OCI-LY7 (cell line): ENCODE measurements at places on chromosomes 6 and 20.

DNA sequence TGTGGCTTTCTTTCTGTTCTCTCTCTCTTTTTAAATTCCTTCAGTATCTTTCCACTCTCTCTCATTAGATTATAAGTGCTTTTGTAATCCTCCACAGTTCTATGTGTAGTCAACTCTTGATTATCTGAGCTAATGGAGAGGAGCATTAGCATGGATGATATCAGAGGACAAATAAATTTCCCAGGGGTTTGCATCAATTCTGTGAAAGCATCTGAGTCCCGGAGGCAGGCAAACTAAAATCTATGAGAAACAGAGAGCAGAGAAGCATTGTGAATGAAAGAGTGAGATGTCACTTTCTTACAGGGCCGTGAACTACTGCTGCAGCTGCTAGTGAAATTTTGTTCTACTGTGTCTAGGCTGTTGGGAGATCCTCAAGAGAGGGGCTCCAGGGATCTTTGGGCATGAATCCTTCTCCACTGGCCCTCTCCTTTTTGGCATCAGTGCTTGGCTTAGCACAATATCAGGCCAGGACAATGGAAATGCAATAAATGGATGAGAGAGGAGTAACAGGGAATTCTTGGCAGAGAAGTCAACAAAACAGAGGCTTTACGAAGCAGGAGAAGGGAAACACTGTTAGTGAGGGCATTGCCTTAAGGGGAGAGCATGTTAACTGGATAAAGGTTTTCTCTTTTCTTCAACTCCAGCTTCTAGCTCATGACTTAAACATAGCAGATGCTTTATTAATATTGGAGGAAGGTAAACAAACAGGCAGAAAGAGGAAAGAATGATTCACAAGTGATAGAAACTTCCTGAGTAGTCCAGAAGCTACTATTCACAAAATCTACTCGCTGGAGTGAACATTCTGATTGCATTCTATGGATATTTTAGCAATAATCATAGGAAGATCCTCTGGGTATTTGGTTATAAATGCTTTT lies 847.0 kb upstream of the MAP3K7 start:
- no peak for DNase-seq

- no peak for DNase-seq
Measured at GRCh38 chr20:58712151-58712791, 19.7 kb downstream of the NPEPL1 start.

- DNase-seq = no peak
Measured at GRCh38 chr6:163944897-163945296, 530.4 kb downstream of the QKI start.

DNA sequence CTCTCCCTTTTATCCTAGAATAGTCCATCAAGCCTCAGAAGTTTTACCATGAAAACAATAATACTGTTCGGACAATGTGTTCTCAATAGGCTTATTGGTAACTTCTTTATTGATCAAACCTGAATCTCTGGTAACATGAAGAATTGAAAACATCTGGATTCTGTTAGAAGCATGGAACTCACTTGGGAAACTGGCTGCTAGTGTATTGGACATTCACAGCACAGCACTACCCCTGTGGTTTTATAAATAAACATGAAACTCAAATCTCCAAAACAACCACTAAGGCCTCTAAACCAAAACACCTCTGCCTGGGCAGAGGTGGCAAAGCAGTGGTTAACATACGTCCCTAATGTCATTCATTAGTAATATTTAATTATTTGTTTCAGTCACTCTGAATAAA lies 157.6 kb upstream of the KCNQ5 start:
- no peak for DNase-seq

- no peak for DNase-seq
Measured at GRCh38 chr6:161834426-161834825, 560.6 kb upstream of the AGPAT4 start.

DNA sequence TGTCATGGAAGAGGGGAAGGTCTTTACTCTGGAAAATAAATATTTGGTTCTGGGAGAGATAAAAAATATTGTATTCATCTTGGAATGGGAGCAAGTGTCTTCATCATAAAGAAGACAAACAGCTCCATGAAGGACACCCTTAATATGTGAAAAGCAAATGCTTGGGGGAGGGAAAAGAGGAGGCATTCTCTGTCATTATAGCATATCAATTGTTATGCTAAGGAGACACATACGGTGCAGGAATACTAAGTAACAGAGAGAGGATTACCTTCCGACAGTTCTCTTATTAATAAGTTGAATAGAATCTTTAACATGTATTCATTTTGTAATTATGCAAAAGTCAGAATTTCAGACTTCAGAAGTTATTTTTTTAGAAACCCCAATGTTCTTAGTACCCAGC lies 634.4 kb downstream of the UTRN start:
- DNase-seq = no peak

DNA sequence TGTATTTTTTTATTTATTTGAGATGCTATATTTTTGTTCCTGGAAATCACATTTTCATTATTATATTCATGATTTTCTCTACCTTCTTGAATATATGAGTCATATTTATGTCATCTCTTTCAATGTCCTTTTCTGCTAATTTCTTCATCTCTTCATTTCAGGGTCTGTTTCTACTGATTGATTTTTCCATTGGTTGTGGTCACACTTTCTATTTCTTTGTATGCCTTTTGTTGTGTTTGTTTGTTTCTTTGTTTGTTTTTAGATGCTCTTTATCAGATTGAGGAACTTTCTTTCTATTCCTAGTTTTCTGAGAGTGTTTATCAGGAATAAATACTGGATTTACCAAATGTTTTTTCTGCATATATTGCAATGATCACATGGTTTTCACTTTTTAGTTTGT lies 16.9 kb upstream of the MDFI start:
- no peak for DNase-seq

DNA sequence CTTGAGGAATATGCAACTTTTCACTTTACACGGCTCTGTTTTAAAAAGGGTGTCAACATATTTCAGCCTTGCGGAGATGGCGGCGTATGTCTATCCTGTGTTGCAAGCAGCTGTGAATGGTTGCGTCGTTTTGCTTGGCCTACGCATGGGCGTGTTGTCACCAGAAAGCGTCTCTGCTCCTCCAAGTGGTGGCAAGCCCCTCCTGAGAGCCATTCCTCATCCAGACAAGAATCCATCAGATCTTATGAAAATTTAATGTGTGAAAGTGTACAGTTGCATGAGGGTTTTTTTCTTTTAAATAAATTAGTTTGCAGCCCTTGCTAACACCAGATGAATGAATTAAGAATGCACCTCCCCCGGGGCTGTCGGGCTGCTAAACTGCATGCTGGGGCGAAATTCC lies 114.4 kb downstream of the PHACTR3 start:
- no peak for DNase-seq

- DNase-seq = no peak
Measured at GRCh38 chr20:51275181-51275580, 252.3 kb upstream of the KCNG1 start.

DNA sequence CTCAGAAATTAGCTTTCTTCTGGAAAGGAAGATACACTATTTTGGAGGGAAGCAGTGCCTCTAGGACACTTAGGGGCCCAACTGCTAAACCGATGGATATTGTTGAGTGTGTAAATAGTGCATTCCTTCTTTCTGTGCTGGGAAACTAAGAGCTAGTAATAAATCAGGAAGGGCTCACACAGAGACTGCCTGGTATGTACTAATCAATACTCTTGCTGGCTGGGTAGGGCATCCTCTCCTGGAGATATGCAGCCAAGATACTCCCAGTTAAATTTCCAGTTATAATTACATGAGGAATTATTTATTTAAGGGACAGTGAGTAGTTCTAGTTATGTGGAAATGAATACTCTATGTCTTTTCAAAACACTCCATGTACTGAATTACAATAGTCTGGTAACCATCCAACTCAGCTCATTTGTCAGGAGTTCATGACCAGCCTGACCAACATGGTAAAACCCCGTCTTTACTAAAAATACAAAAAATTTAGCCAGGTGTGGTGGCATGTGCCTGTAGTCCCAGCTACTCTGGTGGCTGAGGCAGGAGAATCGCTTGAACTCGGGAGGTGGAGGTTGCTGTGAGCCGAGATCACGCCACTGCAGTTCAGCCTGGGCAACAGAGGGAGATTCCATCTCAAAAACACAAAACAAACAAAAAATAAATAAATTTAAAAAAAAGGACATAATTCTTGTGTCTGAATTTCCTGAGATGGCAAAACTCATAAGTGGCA lies 100.0 kb downstream of the OR2B2 start:
- DNase-seq = peak; percentile 62

DNA sequence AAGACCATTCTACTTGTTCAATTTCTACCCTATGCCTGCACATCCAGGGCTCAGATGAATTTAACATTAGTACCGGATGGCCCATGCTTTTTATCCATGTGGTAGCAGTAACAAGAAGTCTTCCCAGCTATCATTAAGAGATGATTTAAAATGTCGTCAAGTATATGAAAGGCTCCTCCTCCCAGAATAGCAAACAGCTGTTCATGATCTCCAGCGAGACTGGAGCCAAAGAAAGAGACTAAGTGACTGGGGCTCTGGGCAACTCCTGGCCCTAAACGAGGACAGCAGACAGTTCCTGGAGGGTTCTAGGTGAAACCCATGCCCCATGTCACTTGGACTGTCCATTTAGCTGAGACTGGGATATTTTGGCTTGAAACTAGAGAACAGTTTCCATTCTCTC lies 160.8 kb downstream of the CDC5L start:
- no peak for DNase-seq

DNA sequence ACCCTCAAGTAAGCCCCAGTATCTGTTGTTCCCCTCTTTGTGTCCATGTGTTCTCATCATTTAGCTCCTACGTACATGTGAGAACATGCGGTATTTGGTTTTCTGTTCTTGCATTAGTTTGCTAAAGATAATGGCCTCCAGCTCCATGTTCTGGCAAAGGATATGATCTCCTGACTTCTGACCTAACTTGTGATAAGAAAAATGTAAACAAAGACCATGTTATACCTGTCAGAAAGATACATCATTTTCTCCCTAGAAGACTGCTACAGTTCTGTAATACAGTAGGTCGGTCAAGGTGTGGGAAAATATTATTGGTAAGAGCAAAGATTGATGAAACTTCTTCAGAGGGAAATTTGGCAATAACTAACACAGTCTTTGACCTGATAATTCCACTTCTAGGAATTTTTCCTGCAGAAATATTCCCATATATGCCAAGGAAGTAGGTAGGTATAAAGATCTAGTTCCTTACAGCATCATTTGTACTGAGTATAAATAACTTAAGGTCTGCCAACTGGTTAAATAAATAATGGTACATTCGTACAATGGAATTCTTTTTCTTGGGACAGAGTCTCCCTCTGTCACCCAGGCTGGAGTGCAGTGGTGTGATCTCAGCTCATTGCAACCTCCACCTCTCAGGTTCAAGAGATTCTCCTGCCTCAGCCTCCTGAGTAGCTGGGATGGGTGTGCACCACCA lies 19.1 kb upstream of the FKBP5 start:
- DNase-seq = no peak

DNA sequence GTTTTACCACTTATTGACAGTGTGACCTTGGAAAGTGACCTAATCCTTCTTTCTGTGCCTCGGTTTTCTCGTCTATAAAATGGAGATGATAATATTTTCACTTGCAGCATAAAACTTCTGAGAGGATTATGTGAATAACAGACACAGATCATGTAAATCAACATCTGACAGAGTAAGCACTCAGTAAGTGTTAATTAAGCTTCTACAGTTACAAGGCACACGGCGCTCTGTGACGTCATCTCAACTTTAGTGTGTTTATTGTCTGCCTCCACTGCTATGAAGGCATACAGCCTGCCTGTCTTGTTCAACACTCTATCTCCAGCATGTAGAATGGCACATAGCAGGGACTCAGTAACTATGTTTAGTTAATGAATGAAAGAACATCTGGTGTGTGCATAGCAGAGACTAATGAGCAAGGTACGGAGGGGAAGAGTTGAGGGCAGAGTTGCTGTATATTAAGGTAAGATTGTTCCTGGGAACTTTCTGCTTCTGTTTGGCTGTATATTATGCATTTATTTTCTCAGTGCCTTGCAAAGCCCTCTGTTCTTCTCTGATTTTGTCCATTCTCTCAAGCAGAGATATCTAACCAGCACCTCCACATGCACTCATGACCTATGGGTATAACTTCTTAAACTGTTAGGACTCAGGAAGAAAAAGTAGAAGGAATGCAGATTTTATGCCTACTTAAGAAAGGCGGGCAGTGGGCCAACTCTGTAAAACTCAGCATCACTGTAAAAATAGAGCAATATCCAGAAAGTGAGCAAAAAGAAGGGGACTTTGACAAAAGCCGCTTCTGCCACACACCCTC lies 66.4 kb upstream of the STMND1 start:
- no peak for DNase-seq

DNA sequence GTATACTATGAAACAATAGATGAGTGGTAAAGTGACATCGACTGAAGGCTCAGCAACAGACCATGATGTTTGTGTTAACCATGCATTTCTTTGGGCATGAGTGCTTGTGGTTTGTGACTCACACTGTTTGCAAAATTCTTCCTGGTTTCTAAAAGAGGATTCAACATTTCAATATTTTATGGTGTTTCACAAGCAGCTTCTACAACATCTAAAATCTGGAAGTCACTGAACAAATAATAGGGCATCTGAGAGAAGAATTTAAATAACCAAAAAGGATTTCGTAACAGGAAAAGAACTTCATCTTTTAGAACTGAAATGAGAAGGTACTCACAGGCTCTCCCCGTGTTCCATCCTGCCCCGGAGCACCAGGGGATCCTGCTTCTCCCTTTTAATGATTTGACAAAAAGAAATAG lies 146.2 kb downstream of the COL21A1 start:
- DNase-seq = no peak

GRCh38 chr6:26271668-26272024 lies 93.4 kb upstream of the BTN3A2 start:
- DNase-seq = no peak

- no peak for DNase-seq
Measured at GRCh38 chr20:52269321-52269720, 77.7 kb upstream of the ZFP64 start.

GRCh38 chr20:32319100-32319499 lies 39.0 kb upstream of the ASXL1 start:
- no peak for DNase-seq

GRCh38 chr6:166501246-166501645 lies 85.2 kb downstream of the RAMACL start:
- no peak for DNase-seq

GRCh38 chr20:43507150-43508080 lies at the start of gene L3MBTL1:
L3MBTL1 (plus strand) TSS chr20:43507697; CDS start chr20:43513504, 5,807 bp downstream.
- DNase-seq = no peak

DNA sequence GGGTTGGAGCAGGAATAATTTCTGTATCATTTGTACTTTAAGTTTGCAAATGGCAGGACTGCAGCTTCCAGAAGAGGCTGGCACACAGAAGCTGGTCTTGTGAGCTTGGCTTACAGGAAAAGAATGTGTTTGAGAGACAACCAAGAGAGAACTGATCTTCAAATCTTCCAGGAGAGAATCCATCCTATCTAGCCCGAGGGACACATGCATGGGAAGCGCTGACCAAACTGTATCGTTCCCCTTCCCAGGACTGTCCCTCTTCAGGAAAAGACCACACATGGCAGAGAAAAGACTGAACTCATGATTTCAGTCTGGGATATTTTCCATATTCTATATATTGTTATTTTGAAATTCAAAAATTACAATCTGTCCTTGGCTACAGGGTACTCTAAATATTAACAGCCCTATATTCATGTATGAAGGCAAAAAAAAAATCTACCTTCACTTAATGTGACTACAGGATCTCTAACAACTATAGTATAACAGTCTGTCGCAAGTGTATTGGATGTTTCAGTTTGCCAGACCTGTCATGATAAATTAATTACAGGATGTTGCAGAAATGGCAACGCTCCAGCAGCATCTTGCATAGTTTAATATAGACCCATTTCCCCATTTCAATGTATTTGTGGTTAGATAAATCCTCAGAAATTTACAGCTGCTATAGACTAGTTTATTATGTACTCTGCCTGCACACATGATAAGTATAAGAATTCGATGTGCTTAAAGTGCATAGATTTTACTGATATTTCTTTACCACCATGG lies 99.4 kb downstream of the MYB start:
- peak; percentile 87 for DNase-seq
